NCI-H187 (cell line): ENCODE measurements at places on chromosomes 1 and 21.

DNA sequence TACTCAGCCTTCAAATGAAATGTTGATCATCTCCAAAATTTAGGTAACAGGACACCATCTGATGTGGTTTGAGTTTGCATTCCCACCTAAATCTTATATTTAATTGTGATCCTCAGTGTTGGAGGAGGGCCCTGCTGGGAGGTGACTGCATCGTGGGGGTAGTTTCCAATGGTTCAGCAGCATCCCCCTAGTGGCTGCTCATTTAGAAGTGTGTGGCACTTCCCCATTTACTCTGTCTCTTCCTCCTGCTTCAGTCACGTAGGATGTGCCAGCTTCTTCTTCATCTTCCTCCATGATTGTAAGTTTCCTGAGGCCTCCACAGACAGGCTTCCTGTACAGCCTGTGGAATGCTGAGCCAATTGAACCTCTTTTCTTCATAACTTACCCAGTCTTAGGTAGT is 731.2 kb downstream of the USP25 start:
- no peak for DNase-seq

- DNase-seq, result no peak
These were observed 16.0 kb upstream of the ERRFI1 start for GRCh38 chr1:8042134-8042533.

DNA sequence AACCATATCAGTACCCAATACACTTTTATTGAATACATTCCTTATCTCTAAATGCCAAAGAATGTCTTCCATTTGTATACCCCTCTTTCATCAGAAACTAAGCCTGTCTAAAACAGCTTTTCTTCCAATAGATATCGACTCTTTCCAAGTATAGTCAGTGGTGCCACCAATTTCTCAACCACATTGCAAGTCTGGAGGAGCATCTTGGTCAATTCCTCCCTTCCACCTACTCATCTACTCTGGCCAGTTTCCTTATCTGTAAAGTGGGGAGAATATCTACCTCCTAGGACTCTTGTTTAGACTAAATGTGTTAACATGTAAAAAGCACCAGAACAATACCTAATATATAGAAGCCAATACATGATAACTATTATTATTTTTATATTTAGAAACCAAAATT is 28.5 kb upstream of the FGGY start:
- DNase-seq, result no peak

DNA sequence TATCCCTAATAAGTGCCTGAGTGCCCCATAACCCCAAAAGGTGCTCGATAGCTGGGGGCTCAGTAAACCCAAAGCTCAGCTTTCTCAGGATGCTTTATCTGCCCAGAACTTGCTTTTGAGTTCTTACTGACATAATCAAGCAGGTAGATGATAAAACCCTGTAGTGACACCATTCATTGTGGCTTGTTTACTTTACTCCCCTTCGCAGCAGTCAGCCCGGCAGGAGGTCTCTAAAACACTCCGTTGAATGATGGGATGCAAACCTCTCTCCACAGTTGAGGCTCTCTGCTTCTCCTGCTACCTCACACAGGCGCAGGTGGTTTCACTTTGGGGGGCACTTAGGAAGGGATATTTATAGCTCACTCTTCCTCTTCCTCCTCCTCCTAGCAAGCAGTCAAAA is 349.4 kb downstream of the HLX start:
- peak; percentile 15 for DNase-seq

DNA sequence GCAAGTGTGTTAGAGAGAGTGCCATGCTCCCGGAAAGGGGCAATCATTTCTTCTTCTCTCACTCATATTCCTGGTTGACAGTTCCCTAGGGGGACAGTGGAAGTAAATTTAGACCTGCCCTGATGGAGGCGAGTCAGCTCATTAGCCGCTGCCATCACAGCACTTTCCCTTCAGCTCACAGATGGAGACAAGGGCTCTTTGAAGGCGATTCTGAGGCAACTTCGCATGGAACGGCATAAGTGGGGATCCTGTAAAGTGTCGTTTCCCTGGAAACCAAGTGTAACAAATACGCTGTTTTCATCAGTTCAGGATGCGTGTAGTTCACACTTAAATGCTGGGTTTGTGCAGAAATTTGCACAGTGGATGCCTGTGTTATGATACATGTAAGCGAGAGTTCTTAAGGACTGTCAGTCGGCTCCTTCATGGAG is 114.5 kb upstream of the TMPRSS15 start:
- DNase-seq, result no peak

DNA sequence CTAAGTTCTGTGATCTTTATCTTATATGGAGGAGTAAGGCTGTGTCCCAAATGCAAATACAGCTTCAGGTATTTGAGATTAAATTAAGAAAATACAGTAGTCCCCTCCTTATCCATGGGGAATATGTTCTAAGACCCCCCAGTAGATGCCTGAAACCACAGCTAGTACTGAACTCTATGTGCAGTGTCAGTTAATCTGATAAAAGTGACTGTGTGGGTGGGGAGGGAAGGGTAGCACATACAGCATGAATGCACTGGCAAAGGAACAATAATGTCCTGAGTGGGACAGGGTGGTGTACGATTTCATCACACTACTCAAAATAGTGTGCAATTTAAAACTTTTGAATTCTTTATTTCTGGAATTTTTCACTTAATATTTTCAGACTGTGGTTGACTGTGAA is 83.1 kb downstream of the HS2ST1 start:
- no peak for DNase-seq

DNA sequence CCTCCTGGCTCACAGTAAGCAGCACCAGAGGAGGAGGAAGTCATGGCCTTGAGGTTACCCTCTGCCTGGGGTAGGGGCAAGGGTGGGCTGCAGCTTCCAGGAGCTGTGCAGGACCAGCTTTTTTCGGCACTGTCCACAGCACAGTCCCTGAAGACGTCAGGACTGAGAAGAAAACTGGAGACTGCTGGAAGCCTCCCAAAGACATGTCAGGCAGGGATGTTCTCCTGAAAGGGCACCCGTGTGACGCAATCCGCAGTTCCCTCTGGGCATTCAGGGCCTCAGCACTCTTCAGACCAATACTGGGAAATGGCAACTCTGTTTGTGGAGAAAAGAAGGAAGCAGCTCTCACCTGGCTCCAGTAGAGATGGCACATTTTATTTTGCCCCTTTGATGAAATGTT is 64.8 kb upstream of the TENT5C start:
- no peak for DNase-seq

DNA sequence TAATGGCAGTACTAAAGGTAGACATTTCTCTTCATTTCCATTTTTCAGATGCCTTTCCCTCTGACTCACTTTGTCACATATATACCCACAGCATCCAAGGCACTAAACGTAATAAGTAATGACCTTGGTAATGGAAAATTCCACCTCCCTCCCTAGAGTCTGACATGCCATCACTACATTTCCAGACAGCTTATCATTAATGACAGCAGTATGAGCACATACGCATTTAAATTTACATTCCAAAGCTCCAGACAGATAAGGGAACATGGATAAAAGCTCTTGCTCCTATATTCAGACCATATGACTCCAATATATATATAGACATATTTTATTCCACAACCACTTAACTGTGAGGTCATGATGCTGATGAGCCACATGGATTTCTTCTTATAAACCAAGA is 191.7 kb upstream of the GORAB start:
- no peak for DNase-seq

- DNase-seq, result no peak
These were observed 6.2 kb upstream of the MARK1 start for GRCh38 chr1:220521778-220522177.

DNA sequence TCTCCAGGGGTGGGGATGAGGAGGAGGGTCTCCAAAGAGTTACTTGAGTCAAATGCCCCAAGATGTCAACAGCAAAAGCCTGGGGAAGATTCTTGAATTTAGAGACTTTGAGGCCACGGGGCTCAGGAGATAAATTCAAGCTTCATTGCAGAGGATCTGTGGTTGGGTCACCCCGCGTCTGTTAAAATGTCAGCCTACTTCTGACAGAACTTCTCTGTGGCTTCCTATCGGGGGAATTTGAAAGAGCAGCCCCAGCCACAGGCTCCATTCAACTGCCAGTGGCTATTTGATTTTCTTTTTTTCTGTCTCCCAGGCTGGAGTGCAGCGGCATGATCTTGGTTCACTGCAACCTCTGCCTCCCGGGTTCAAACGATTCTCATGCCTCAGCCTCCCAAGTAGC is 62.5 kb upstream of the EFHD2 start:
- DNase-seq, result no peak

- DNase-seq, result no peak
These were observed 7.1 kb upstream of the RASAL2 start for GRCh38 chr1:178086766-178087165.

DNA sequence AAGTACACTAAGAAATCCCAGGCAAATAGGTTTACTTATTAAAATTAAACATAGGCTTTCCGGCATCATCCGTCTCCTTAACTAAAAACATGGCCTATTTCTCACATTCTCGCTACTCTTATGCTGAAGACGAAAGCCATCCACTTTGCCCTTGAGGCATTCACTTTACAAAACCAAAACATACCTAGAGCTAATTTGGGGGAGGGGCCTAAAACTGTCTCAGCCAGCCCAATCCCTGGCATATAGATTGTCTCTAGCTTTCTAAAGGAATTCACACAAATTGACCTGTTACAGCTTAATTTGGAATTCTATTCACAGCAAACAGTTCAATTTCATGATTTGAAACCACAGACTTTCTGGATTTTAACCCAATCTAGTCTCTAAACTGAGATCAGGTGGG is 34.8 kb downstream of the SLC35D1 start:
- DNase-seq, result no peak

DNA sequence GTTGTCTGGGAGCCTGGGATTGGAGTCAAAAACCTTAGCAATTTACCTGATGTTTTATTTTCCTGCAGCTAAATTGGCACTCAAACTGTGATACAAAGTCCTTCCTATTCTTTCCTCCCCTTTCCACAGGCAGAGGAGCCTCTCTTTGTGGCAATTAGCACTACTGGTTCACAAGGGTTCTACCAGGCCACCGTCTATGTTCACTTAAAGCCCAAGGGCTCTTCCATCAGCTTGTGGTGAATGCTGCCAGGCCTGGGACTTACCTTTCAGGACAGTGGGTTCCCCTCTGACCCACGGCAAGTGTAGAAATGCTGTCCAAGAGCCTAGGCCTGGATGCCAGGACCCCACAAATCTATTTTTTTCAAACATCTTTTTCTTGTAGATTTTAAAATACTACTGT is 251.9 kb upstream of the B3GALT2 start:
- DNase-seq, result no peak

DNA sequence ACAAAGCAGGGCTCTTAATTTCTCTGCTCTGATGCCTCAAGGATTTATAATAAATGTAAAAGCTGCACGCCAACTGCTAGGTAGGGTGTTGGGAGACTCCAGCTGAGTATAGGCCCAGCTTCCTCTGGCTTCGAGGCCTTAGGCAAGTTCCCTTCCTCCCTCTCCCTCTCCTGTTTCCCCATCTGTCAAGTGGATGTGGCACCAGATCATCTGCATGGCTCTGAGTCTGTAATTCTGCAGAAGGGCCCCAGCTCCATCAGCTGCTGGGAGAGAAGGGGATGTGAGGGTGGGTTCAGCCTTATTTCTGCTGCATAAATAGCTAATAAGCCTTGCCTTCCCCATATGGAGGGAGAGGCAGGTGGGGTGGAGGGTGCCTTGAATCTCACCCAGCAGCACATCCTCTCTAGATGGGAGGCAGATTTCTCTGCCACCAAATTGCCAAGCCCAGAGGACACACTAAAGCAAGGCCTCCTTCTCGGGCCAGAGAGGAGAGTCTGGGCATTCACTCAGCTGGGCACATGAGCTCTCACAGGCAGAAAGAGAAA is 3.8 kb downstream of the TRIM62 start:
- DNase-seq, result no peak

DNA sequence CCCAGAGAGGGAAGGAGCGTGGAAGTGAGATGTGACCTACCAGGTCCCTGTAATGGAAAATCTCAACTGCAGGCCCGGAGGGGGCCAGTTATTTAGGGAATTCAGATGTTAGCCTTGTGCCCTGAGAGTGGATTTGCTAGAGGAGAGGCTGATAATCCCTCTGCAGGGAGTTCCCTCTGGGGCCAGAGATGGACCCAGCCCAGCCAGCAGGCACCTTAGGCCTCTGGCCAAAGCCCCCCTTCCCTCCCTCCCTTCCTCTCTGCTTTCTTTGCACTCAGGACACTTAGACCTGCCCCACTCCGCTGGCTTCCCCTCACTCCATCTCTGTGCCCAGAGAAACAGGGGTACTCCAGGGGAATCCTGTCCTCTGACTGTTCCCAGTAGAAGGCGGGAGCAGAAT is 1.5 kb upstream of the ATP1A2 start:
- no peak for DNase-seq

DNA sequence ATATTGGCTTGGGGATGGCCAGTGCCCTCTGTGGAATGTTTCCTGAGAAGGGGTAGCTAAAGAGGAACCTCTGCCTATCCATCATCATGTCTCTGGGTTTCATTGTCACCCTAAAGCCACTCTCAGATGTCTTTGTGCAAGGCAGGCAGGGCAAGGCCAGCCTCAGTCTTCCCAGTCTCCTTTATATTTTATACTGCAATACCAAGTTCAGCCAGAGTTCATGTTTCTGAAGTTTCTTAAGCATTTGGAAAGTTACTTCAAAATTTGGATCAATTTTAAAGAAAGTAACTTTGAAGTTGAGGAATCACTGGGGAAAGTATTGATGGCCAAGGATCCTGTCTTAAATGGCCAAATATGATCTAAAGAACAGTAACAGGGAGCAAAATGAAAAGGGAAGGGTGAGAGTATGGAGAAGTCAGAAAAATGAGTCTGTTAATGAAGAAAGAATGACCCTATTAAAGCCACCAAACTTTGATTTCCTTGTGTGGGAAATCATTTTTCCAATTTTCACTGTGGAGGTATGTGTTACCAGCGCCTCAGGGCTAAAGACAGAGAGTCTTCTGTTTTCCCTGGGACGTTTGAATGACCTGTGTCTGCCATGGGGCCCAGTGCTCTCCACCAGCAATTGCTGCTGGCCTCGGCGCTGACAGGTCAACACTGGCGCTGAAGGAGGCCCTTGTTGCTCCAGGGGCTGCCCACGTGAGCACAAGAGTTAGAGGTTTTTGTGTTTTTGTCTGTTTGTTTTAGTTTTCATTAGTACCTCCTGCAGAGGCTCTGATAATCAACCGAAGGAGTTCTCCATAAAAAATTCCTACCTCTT is 93.9 kb downstream of the ATP5PO start:
- no peak for DNase-seq

- no peak for DNase-seq
These were observed 44.8 kb downstream of the PCNT start for GRCh38 chr21:46368533-46369285.

DNA sequence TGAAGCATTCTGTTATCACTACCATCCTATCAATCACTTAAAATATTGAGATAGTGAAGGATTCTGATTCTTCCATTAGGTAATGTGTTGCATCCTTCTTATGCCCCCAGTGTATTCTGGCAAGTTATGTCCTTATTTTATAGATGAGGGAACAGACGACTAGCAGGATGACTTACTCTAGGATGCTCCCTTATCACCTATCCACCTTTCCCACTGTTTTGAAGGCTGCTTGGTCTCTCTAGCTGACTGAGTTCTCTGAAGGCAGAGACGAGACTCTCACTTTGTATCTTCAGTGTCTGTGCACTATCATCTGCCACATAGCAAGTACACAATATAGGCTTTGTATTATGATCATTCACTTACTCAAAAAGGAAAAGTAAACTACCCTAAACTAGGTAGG is 4.0 kb downstream of the GLUL start:
- no peak for DNase-seq
